LoVo (cell line): ENCODE measurements at places on chromosomes 5 and 9.

DNA sequence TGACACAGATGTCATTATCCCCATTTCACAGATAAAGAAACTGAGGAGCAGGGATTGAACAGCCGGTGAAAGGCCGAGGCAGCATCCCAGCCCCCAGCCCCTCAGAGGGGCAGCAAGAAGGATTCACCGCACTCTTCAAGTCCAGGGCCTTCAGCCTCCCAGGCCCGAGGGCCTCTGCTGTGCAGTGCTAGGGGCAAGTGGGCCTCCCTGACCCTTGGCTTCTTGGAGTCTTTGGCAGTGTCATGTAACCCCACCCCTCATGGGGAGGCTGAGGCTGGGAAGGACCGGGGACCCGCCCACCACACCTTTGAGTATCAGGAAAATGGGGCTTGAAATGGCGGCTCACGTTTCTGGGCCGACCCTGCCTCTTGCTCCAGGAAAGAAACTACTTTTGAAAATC, 28.7 kb upstream of the RXRA start:
- no peak for DNase-seq

DNA sequence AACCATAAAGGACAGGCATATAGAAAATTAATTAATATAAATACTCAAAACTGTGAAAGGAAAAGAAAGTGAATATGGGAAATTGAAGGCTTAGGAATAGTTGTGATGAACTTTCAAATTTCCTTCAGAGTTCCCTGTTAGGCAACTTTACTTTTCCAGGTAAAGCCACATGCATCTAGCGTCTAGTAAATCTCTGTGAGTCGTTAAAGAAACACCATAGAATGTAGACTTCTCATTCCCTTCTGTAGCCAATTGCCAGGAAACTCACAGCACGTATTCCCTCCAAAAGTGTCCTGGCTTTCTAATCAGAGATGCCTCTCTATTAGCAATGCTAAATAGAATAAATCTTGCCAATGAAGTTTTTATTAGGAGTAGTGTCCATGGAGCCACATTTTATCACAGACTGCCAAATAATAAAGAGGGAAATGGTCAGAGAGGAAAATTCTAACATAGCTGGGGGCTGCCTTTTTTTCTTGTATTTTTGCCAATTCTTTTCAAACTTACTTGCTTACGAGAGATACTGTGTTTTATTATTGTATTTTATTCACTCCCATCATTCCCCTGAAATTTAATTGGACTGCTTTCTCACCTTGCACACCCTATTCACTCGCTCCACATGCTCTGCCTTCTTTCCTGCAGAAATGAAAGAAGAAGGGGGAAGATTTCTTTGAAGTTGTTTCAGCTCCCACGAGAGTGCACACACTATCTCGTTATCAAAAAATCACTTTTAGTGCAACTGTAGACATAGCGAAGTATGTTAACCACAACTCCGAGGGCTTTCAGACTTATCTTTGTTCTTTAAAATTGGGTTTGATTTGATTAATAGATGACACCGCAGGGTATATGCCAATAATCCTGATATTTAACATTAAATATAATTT, 439.0 kb downstream of the CSNK1G3 start:
- no peak for DNase-seq

DNA sequence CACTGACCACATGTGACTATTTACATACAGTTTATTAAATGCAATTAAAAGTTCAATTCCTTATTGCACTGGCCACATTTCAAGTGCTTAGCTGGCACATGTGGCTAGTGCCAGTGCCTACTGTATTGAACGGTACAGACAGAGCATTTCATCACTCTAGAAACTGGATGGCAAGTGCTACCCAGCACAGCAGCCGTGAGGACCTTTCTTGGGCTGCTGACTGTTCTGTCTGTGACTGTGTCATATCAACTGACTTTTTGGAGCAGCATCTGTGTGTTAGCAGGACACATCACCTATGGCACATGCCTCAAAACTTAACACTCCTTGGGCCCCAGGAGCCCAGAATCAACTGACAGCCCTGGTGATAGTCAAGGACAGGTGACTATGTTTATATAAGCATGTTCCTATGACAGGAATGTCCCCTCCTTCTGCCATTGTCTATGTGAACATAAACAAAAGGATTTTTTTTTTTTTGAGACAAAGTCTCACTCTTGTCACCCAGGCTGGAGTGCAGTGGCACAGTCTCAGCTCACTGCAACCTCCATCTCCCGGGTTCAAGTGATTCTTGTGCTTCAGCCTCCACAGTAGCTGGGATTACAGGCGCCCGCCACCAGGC, 8.9 kb downstream of the IRF1 start:
- no peak for DNase-seq

DNA sequence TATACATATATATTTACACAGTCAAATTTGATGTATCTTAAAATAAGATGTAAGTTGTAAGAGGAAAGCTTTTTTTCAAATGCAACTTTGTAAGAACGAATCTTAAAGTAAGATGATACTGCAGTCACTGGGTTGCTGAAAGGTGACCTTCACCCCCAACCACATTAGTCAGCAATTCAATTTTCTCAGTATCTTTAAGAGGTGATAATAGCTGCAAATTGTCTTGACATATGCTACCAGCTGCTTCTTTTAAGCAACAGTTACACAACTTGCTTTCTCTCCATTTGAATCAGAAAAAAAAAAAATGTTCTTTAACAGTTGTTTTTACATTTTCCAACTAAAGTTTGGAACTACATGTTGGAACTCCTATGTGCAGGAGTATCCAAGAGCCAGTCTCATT, 246.6 kb upstream of the CCNG1 start:
- no peak for DNase-seq

DNA sequence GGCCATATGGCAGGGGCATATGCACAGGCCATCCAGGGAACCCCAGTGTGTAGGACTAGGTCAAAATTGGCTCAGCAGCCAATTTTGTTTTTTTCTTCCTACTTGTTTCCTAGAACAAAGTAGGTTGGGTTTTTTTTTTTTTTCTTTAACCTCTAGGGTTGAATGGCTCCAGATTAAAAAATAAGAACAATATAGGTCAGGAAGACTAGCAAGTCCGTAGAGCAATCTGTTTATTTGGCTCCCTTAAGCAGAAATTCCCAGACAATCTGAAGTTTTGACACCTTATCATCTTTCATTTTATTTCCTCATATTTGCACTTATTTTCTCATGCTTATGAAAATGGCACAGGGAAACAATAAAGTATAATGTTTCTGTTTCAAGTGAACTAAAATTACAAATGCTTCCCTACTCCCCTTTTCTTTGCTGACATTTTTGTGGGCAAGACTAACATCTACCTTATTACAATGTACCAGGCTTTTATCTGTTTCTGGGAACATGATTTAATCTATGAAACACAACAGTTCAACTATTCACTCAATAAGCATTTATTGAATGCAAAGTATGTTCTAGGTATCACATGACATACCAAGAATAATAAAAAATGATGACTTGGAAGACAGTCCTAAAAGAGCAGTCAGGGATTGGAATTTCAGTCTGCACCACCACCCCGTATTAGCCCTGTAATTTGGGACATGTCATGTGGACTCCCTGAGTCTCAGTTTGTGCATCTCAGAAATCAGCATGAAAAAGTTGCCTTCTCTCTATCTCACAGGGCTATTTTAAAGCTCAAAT, 30.5 kb downstream of the TLR4 start:
- DNase-seq = no peak

DNA sequence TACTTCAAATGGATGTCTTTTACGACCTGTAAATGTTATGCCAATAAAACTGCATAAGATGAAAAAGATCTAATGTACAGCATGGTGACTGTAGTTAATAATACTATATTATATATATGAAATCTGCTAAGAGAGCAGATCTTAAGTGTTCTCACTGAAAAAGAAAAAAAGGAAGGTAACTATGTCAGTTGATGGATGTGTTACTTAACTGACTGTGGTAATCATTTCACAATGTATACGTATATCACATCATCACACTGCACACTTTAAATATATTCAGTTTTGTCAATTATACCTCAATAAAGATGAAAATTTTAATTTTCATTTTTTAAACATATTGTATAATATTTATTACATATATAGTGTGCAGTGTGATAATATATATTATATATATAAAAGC, 31.9 kb downstream of the THBS4 start:
- DNase-seq = no peak

DNA sequence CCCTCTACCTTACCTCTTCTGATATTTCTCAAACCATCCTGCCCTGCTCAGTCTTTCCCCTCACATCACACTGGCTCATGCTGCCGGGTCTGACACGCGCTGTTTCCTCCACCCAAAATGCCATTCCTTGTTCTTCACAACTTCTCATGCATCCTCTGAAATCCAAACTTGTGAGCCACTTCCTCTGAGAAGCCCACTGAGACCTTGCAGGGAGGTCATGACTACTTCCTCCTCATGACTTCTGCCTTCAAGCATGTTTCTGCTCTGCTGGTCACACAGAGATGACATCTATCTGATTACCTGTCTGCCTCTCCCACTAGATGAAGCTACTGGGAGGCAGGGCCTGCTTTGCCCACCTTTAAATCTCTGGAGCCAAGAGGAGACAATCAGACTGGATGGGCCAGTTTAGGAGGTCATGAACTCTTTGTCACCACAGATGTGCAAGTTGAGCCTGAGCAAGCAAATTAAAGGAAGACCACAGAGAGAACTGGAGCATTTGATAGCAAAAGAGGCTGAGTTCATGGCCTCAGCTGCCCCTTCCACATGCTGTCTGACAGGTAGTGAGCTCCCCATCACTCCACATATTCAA, 119.8 kb upstream of the TBC1D2 start:
- no peak for DNase-seq

- no peak for DNase-seq
These were observed 23.9 kb downstream of the GTF3C4 start for GRCh38 chr9:132694144-132694543.

GRCh38 chr5:134538296-134538695, 12.8 kb downstream of the JADE2 start:
- no peak for DNase-seq

GRCh38 chr9:112180387-112180881, 5.3 kb upstream of the SUSD1 start:
- DNase-seq = no peak

GRCh38 chr9:14769230-14769571, 46.7 kb upstream of the CER1 start:
- DNase-seq = no peak

DNA sequence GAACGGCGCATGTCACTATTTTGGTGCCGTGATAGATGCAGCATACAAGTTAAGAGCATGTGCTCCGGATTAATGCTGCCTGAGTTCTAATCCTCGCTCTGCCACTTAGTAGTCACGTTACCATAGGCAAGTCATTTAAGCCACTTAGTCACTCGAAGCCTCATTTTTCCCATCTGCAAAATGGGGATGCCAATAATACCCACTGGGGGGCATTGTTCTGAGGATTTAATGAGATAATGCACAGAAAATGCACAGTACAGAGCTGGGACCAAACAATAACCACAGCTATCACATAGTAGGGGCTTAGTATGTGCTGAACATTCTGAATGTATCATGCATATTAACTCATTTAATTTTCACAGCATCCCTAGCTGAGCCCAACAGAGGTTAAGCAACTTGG, 9.1 kb downstream of the NIPAL4 start:
- no peak for DNase-seq

GRCh38 chr9:6086006-6086655, 70.7 kb upstream of the RANBP6 start:
- DNase-seq = no peak

DNA sequence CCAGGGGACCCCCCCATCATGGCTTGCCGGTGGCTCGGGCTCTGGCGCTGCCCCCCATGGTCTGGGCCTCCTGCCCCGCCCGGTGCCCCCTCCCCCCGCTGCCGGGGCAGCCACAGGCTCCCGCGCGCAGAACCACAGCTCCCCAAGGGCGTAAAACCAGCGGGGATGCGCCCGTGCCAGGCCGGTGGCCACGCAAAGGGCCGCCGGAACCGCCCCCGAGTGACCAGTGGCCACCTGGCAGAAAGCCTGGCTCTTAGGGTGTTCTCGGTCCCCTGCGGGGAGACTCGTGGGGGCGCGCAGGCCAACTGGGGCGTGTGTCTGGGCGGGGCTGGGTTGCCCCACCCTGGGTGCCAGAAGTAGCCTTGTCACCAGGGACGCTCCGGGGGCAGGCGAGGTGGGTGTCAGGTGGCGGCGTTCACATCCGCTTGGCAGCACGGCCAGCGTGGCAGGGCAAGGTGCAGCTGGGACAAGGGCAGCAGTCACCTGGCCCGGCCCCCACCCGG, 515 bp upstream of the AGPAT2 start:
- DNase-seq = peak; percentile 61

DNA sequence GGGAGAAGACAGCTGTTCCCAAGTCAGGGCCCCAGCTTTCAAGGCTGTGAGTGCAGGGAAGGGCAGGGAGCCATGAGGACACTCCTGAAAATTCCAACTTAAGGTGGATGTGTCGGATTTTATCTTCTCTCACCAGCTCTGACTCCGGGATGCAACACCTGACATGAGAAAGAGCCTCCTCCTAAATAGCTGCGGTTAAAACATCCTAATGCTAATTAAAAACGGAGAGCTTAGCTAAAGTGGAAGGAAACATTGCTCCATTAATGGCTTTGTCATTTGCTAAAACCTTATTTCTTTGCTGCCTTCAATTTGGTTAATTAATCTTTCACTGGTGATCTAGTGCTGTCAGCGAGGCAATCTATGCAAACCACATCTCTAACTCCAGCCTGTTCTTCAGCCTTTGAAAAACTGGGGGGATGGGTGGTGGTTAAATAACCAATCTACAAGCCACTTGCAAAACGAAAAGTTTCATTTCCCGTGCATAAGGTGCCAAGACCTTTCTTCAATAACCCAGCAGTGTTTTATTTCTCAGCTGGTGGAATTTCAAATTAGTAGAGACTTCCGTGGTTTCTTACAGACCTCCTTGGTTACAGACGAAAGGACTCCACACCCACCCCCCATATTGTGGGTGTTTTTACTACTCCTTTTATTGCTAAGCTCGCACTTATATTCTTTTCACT, 379.6 kb downstream of the MLLT3 start:
- DNase-seq = no peak

DNA sequence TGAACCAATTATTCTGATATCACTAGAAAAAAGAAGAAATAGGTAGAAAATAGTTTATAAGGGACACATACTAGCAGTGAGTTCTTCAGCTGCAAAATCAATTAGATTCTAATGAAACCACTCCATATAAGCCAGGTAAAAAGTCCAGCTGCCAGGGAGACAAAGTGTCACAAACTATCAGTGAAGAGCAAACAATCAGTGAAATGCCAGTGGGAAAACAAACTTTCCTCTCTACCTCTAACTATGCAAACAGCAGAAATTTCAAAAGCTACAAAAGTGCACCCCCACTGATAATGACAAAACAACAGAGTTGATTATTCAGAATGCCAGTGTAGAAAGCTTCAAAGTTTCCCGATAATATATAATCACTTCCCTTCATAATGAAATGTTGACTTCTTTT, 637.2 kb upstream of the ITGA1 start:
- DNase-seq = no peak
